SW 1271 (cell line): ENCODE measurements at places on chromosomes 13 and 19.
A peak's percentile ranks its signal among the peaks of the same experiment; 100 is the strongest.

DNA sequence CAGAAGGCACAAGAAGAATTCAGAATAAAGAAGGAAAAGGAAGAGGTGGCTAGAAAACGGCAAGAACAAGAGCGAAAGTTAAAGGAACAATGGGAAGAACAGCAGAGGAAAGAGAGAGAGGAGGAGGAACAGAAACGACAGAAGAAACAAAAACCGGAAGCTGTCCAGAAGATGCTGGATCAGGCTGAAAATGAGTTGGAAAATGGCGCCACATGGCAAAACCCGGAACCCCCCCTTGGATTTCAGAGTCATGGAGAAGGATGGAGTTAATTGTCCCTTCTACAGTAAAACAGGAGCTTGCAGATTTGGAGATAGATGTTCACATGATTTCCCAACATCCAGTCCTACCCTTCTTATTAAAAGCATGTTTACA lies 6.7 kb downstream of the CD209 start:
- DNase-seq: no peak

DNA sequence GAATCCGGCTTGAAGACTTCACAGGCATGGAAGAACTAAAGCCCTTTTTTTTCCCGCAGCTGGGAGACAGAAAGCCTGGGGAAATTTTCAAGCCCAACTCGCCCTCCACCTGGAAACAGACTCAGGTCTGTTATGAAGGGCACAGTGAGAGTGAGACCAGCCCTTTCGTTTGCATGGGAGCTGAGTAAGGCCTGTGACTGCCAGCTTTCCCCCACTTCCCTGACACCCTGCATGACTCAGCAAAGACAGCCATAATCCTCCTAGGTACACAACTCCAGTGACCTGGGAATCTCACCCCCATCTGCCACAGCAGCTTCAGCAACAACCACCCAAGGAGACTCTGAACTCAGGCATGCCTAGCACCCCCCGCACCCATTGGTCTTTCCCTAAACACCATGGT lies 87.6 kb upstream of the ZNF91 start:
- no peak for DNase-seq

- peak; percentile 36 for DNase-seq
Observed at GRCh38 chr19:49447485-49448431, 3.9 kb downstream of the PIH1D1 start.

DNA sequence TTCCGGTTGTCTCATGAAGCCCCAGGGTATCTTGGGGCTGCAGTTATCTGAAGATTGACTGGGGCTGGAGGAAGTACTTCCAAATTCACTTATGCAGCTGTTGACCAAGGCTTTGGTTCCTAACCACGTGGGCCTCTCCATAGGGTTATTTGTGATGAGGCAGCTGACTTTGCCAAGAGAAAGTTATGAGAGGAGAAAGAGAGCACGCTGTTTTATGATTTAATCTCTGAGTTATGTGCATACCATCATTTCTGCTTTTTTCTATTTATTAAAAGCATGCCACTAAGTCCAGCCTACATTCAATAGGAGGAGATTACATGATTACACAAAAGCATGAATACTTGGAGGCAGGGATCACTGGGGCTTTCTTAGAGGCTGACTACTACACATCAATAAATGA lies 215.5 kb downstream of the NHLRC3 start:
- no peak for DNase-seq

GRCh38 chr19:48403606-48404005 lies 10.1 kb downstream of the GRIN2D start:
- no peak for DNase-seq

DNA sequence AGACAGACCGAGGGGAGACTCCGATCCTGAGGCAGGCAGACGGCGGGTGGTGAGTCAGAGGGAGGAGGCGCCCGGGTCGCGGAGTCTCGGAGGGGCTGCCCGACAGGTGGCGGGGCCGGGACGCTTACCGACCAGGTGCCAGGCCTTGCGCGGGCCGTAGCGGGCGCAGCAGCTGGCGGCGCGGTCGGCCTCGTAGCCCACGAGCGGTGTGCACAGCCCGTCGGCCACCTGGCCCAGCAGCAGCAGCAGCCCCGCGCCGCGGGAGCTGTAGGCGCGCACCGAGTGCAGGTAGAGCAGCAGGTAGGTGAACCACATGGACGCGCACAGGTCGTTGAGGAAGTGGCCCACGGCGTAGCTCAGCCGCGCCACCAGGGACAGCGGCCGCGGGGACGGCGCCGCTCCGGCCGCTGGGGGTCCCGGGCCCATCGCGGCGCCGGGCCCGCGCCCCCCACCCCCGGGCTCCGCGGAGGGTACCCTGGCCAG lies 367 bp downstream of the MFSD12 start:
- DNase-seq: no peak

- DNase-seq: no peak
Observed at GRCh38 chr13:113853518-113854237, 10.2 kb downstream of the GAS6 start.

GRCh38 chr19:12837225-12837624 lies 1.1 kb upstream of the MAST1 start:
- DNase-seq: no peak

DNA sequence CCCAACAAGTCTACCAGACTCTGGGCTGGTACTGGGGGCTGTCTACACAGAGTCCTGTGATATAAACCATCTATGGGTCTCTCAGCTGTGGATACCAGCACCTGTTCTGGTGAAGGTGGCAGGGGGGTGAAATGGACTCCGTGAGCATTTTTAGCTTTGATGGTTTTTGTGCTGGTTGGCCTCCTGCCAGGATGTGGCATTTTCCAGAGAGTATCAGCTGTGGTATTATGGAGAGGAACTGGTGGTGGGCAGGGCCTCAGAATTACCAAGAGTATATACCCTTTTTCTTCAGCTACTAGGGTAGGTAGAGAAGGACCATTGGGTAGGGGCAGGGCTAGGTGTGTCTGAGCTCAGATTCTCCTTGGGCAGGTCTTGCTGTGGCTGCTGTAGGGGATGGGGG lies 1920.9 kb upstream of the PCDH20 start:
- DNase-seq: no peak

DNA sequence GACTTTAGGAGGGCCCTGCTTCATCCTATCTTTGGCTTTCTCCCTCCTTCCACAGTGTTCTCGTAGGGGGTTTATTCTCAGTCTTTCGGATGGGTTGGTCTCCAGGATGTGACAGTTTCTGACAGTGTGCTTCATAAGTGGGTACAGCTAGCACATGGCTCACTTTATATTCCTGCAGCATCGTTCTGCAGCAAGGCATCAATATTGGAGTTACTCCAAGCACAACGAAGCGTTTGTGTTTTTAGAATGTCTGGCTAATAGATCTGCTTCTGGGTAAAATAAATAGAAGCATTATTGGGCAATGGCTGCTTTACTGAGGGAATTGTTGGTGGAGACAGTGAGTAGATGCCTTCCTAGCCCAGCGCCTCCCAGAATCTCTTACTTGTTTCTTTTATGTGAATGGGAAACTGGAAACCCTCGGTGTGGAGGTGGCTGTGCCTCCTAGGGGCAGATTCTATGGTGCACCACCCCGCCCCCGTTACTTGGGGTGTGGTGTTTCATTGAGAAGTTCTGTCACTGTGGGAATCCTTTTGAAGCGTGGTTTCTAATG lies 2.0 kb downstream of the FARP1 start:
- no peak for DNase-seq

GRCh38 chr13:40471911-40472310 lies 194.5 kb downstream of the FOXO1 start:
- DNase-seq: no peak

- DNase-seq: no peak
Observed at GRCh38 chr13:63838366-63839110, 2422.9 kb upstream of the PCDH20 start.

- no peak for DNase-seq
Observed at GRCh38 chr13:113342820-113343691, 20.9 kb downstream of the GRTP1 start.

DNA sequence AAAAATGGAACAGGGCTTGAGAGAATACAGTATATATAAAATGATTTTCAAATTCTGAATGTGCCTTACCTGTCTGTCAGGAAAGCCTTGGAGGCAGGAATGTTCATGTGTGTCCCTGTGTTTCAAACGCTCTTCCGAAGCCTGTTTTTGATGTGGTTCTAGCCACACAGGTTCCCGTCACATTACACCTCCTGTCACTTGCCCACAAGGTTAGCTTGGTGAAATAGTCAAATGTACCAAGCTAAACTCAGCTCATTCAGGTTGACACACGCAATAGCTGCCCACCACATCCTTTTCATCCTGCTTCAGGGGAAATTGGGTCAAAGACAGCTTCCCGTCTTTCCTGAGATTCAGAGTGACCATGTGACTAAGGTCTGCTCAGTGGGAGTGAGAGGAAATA lies 574.0 kb downstream of the EFNB2 start:
- no peak for DNase-seq

GRCh38 chr13:84823528-84823927 lies 941.3 kb upstream of the SLITRK1 start:
- DNase-seq: no peak

GRCh38 chr19:13850910-13851733 lies 25.8 kb upstream of the NANOS3 start:
- DNase-seq: peak; percentile 91

- DNase-seq: no peak
Observed at GRCh38 chr19:56837492-56838023, 3.0 kb downstream of the PEG3 start.

DNA sequence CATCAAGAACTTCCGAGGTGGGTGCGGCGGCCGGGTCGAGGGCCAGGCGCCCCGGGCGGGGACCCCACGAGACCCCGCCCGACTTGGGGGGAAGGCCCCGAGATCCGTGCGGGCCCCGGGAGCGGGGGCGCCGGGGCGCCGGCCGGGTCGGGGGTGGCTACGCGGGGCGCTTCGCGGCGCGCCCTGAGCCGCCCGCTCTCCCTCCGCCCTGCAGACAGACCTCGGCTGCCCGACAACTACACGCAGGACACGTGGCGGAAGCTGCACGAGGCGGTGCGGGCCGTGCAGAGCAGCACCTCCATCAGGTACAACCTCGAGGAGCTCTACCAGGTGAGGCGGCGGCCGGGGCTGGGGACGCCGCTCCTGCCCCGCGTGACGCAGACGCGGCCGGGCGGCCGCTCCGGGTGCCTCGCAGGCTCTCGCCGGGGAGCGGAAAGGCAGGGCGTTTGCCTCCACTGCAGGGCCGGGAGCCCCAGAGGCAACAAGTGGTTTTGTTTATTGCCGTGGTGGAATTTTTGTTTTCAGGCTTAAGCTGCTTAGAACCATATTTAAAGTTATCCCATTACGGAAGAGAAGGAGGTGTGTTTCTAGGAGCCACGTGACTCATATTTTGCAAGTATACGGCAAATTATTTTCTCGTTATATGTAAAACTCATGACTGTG lies 477 bp downstream of the CUL4A start:
- DNase-seq: no peak

DNA sequence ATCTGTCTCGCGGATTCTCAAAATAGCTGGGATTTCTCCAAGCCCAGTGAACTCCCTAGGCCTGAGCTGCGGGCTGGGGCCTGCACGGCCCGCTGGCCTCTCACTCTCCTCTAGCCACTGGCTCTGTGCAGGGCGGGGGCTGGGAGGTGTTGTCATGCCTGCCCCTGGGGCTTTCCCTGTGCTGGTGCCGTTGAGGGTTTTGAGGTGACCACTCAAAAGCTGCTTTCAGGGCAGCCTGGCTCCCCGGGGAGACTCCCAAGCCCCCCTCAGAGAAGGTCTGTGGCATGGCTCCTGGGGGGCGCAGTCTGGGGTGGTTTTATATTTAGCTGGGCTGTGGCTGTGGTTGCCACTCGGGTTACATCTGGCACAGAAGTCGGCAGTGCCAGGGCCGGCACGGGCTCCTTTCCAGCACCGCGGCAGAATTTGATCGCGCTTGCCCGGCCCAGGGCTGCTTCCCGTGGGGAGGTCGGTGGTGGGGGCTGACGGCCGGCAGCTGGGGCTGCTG lies 10.0 kb downstream of the NDUFB7 start:
- no peak for DNase-seq

GRCh38 chr19:46366620-46367292 lies 19.9 kb downstream of the PPP5C start:
- DNase-seq: no peak

- DNase-seq: no peak
Observed at GRCh38 chr13:39263033-39263432, 224.8 kb downstream of the NHLRC3 start.

DNA sequence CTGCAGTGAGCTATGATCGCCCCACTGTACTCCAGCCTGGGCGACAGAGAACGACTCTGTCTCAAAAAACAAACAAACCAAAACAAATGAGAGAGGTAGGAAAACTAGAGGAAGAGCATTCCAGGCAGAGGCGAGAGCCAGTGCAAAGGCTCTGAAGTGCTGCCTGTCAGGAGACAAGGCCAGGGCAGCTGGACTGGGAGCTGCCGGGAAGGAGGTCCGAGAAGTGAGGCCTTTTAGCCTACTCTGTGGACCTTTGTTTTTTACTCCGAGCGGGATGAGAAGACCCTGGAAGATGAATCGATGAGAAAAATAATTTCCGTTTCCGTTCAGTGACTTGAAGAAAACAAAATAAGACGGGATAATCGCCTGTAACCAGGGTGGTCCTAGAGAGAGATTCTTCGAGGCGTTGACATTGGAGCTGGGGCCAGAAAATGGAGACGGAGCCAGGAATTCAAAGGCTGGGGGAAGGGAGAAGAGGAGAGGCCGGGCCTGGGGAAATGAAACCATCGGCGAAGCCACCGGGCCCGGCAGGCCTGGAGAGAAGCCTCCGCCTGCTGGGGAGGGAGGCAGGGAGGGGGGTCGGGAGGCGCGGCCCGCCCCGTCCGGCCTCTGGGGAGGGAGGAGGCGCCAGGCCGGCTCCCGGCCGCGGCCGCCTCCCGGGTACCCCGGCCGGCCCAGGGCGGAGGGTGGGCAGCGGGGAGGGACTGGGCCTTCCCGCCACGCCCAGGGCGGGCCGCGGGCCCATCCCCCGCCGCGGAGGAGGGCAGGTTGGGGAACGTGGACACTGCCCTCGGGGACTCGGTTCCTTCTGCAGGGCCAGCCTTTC lies 7.8 kb upstream of the SERTAD1 start:
- DNase-seq: peak; percentile 74

GRCh38 chr19:11587302-11587974 lies 9.8 kb upstream of the ZNF627 start:
- DNase-seq: no peak

DNA sequence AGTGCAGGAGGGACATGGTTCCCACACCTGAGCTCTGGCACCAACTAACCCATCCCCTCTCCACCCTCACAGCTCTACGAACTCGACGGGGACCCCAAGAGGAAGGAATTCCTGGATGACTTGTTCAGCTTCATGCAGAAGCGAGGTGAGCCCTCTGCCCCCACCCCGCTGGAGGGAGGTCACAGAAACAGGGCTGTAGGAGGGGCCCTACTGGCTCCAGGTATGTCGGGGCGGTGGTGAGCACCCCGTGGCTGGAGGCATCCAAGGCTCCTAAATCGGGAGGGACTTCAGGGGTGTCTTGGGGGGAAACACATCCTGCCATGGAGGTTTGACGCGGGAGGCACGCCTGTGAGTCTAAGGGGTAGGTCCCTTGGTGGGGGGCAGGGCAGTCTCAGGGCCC lies 24.1 kb upstream of the WDR18 start:
- DNase-seq: no peak

- DNase-seq: no peak
Observed at GRCh38 chr13:67107979-67108378, 122.2 kb downstream of the PCDH9 start.
